ENCODE measurements at places on chromosomes 12 and 14.

- no peak for DNase-seq
Measured at GRCh38 chr14:99138999-99139865, 132.8 kb downstream of the BCL11B start.

DNA sequence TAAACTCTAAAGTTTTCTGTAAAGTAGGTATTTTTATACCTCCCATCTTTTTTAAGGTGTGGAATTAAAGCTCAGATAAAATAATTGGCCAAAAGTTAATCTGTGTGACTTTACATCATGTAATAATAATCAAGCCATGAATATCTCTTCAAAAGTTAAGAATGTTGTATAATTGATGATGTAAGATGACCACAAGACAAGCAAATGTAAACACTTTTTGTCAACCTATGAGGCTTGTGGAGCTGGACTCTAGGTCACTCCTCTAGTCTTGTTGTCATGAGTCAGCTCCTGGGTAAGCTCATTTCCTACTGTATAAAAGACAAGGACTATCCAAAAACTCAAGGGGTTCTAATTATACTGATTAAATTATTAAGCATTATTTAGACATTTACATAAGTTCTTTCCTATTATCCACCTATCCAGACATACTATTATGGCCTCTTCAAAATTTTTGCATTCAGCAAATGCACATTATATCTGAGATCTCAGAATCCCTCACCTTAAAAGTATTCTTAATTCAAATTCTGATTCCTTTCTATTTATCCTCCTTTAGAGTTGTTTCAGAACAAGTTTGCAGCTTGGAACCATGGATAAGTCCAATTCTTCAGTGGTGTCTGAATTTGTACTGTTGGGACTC is at the start of gene OR4K5:
OR4K5 (plus strand) TSS at position 587 of the 637 bp plus-strand sequence; CDS start at position 587, 0 bp downstream.
- no peak for DNase-seq

- no peak for DNase-seq
Measured at GRCh38 chr12:124901003-124901402, 13.4 kb downstream of the UBC start.

DNA sequence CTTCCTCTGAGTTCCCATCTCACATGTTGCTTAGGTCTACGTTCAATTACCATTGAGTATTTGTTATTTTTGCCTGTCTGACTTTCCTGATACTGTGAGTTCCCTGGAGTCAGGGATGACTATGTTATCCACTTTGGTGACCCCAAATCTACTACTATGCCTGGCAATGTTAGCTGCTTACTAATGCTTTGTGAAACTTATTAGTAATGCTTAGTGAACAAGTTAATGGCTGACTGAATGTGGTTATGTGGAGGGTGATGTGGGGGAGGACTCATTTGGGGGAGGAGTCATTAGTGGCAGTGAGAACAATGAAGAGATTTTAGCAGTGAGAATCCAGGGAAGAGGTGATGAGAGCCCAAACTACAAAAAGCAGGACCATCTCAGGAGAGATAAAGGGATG is 121.6 kb downstream of the KTN1 start:
- DNase-seq: no peak

- peak; percentile 47 for DNase-seq
Measured at GRCh38 chr12:50637870-50638481, 125.9 kb upstream of the ATF1 start.

DNA sequence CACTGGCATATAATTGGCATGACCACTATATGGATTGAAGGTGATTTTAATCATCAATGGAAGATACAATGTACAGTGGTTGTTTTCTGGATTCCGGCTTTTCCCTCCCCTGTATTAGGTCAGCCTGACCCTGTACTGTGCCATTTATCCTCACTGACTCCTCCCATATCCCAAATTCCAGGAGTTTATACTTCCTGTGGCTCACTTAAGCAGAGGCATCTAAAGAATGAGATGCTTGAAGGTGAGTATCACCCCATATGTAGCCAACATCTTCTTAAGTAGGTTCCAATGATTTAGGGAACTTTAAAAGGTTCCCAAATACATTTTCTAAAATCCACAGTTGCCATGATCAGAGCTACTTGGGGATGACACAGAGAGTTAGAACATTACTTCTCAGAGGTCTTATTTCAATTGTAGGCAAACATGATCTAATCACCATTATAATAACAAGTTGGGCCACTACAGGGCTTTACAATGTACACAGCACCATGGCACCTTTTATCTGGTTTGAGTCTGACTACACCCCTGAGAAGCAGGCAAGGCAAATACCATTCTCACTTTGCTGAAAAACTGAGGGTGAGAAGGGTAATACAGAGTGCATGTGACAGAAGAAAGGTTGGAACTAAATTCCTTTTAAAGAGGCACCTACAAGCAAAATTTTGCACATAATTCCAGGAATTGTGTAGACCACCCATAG is 212.3 kb upstream of the GARIN6 start:
- DNase-seq: no peak

- DNase-seq: no peak
Measured at GRCh38 chr12:11815397-11815796, 165.9 kb downstream of the ETV6 start.

- DNase-seq: no peak
Measured at GRCh38 chr14:100640471-100641273, 53.5 kb upstream of the BEGAIN start.

DNA sequence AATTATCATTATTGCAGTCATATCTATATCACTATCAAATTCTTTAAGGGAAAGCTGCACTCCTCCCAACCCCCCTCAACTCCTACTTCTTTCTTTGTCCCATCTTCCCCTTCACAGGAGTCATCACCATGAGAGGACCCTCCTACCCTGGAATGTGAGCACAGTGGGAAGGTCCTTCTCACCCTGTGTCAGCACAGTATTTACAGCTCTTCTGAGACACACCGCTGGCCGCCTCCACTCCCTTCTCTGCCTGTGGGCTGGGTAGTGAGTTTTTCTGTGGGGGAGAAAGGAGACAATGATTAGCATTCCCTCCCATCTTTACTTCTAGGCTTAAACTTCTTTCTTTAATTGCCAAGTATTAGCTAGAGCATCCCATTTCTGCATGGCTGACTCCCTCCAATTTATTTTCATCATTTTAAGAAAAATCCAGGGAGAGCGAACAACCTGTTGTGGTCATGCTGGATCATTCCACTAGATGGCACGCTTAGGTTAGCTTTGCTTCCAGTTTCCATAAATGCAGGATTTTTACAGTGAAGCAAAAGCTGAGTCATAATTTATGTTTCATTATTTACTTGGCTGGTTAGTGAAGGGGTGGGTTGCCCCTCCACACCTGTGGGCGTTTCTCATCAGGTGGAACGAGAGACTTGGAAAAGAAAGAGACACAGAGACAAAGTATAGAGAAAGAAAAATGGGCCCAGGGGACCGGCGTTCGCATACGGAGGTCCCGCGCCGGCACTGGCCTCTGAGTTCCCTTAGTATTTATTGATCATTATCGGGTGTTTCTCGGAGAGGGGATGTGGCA is 188.5 kb downstream of the ALX1 start:
- no peak for DNase-seq

DNA sequence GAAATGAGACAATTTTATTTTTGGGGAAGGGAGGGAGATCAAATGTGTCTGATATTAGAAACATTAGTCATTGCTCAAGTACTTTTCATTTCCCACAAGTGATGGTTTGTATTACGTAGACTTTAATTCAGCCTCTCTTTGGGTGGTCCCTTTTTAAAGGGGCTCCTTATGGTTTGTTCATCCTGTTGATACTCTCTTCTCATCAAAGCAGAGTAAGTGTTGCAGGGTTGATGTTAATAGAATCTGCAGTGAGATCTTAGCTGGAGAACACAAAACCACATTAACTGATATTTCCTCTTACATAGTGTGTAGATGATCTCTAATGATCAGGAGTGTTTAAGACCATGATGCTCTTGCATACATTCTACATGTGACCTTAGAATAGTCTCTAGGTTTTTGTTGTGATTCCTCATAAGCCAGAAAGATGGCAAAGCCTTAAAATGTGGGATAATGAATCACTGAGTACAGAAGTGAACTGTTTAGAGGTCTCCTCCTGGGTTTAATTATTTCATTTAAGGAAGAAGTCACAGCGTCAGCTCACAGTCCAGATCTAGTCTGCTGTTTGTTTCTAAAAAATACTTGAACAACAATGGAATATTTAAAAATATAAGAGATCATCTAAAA is 87.4 kb upstream of the PTPRR start:
- DNase-seq: no peak
